ENCODE measurements at places on chromosomes 6 and 20.

GRCh38 chr6:143128681-143129015 is 68.0 kb downstream of the AIG1 start:
- no peak for DNase-seq

GRCh38 chr6:15280028-15280427 is 34.2 kb downstream of the JARID2 start:
- DNase-seq = no peak

DNA sequence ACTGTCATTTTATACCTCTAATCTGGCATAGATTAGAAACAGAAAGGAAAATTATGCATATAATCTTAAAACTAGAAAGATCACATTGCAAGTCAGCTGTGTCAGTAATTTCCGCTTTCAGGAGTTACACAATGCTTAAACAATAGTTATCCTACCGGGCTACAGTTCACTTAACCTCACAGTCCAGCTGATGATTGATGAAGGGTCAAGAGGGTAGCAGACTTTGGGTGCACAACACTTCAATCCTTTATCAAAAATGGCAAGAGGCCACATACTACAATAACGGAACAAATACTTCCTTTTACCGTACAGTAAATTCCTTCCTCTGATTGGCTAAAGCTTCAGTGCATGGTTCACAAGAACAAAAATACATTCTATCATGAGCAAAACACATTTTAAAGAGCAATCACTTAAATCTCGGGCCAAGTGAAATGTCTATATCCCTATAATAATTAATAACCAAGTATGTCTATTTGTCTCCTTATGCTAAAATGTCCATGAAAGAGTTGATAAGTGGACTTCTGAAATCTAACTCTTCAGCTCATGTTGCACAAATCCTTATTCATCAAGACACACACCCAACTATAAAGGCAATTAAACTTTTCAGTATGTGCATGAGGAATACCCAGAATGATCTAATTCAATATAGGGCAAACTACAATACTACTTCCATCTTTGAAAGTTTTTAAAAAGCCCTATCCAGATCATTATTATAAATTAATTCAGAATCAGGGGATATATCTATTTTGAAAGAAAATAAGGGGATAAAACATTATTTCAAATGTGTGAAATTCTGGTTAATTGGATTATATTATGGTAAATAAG is 76.8 kb downstream of the HIVEP2 start:
- DNase-seq = no peak

- DNase-seq = no peak
These were observed 141.3 kb downstream of the GRIK2 start for GRCh38 chr6:101534821-101535220.

GRCh38 chr20:6768228-6769140 is 998 bp downstream of the BMP2 start:
- DNase-seq = peak; percentile 50

DNA sequence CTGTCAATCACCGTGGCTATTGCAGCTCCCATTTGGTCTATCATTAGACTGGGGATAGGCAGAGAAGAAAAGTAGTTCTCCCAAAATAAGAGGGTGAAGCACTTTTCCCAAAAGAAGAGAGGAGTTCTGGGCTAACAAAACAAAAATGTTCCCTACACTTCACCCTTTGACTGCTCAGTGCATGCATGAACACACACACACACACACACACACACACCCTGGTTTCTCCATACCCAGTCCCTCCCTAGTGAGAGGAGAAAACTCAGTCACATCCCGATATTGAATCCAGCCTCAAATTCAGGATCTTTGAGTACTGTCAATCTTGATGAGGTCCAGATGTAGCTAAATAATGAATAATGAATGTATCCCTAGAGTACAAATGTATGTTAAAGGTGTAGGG is 4.6 kb upstream of the TBPL1 start:
- DNase-seq = no peak

GRCh38 chr20:41418739-41419293 is 52.2 kb upstream of the EMILIN3 start:
- DNase-seq = no peak

GRCh38 chr20:32560989-32561830 is 23.9 kb downstream of the NOL4L start:
- no peak for DNase-seq

GRCh38 chr6:13392462-13392861 is 64.1 kb upstream of the TBC1D7 start:
- no peak for DNase-seq

DNA sequence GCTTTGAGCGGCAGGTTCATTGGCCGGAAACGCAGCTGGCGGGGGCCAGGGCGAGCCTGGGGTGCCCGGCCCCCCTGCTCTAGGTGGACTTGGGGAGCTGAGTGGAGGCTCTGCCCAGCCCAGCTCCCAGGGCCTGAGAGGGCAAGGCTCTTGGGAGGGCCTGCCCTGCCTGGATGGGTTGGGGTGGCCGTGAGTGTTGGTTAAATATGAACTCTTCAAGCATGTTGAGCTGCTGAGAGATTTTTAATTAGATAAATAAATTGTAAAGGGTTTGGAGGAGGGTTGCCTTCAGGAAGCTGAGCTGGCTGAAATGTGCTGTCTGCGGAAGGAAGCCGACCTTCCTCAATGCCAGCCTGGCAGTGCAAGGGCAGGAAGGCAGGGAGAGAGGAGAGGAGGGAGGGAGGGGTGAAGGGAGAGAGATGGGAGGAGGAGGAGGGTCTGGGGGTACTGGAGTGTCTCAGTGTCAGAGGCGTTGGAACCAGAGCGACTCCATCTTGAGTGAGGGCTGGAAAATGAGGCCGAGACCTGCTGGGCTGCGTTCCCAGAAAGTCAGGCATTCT is 39.4 kb upstream of the PMEPA1 start:
- no peak for DNase-seq

- DNase-seq = no peak
These were observed 67.2 kb downstream of the GJA10 start for GRCh38 chr6:89961481-89961880.

GRCh38 chr6:37303891-37304503 is 46.1 kb upstream of the TMEM217 start:
- DNase-seq = peak; percentile 51

GRCh38 chr6:20846602-20847028 is 312.4 kb downstream of the CDKAL1 start:
- no peak for DNase-seq
